ENCODE measurements at places on chromosomes 1 and 21.

DNA sequence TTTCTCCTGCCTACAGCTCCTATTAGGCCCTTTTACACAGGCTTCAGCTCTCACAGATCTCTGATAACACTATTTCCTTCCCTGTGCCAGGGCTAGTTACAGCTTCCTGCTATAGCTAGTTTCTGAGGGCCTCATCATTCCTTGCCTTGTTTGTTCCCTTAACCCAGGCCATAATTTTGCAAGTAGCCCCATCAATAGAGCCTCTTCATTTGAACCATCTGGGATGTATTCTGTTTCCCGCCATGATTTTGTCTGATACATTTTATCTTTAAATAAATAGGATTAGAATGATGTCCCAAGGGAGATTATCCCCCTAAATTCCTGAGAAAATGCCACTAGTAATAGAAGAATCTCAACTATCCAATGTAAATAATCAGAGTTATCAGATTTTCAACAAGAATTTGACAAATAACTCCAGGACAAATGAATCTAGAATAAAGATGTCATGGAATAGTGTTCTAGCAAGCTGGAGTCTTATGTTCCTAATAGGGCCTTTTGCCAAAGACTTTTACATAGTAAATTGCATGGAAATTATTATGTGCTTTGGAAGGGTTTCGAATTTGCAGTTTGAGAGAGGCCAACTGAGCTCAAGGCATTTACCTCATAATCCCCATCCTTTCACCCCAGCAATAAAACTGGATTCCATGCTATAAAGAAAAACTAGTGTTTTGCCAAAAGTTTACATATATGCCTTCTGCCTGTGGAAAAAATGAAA, 16.1 kb downstream of the IFT25 start:
- no peak for DNase-seq

- no peak for DNase-seq
These were observed 54.1 kb downstream of the KCNJ15 start for GRCh38 chr21:38310646-38311485.

- DNase-seq, result no peak
These were observed 21.3 kb upstream of the OLFML3 start for GRCh38 chr1:113957984-113958383.

GRCh38 chr1:31215065-31215570, 24.6 kb downstream of the NKAIN1 start:
- no peak for DNase-seq

GRCh38 chr1:40476924-40477677, at the start of gene ZFP69:
Gene ZFP69 (plus strand): TSS chr1:40477290. CDS start chr1:40479362, 2,072 bp downstream.
- DNase-seq, result peak; percentile 66

GRCh38 chr1:47883963-47884362, 113.2 kb downstream of the TRABD2B start:
- no peak for DNase-seq

DNA sequence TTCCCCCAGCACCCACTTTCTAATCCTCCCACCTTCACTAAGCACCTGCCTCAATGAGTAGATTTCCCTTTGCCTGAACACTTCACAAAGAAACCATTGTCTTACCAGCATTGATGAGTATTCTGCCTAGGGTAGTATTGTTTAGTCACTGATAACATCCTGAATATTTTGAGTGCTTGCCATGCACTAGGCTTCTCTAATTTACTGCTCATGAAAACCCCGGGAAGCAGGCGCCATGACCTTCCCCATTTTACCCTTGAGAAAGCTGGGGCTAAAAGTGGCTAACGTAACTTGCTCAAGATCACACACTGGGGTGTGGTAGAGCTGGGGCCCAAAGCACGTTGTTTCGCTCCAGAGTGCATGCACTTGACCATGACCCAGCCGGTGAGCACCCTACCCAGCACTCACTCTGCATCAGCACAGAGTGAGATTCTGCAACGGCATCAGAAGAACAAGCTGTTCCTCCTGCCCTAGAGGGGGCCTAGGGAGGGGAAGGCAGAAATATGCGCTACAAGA, 10.6 kb upstream of the F3 start:
- no peak for DNase-seq

DNA sequence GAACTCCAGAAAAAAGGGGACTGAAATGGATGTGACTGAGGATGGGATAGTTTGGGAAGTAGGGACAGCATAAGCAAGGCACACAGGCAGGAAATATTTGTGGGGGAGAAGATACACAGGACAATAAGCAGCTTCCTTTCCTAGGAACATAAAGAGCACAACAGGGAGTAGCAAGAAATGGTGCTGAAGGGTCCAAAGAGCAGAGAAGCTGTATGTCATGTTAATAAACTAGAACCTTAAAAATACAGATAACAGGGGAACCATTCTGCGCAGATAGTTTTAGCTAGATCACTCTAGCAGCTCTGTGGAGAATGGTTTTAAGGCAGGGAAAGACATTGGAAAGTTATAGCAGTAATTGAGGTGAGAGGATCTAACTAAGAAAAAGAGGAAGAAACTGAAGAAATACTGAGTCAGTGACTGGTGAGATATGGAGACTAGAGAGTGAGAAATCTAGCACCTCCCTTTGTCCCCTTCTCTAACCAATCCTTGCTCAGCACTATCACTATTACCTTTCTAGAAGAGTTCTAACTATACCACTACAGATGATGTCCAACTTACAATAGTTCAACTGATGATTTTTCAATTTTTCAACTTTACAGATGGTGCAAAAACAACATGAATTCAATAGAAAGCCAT, 95.0 kb downstream of the CDC42BPA start:
- DNase-seq, result no peak

- DNase-seq, result no peak
These were observed 7.7 kb downstream of the ZBTB17 start for GRCh38 chr1:15968172-15968571.

GRCh38 chr1:110673197-110673701, 1.5 kb downstream of the KCNA3 start:
- DNase-seq, result no peak

GRCh38 chr21:46048926-46049889, 48.7 kb upstream of the COL6A2 start:
- DNase-seq, result no peak

- DNase-seq, result no peak
These were observed 122.3 kb upstream of the CXADR start for GRCh38 chr21:17390569-17390968.

DNA sequence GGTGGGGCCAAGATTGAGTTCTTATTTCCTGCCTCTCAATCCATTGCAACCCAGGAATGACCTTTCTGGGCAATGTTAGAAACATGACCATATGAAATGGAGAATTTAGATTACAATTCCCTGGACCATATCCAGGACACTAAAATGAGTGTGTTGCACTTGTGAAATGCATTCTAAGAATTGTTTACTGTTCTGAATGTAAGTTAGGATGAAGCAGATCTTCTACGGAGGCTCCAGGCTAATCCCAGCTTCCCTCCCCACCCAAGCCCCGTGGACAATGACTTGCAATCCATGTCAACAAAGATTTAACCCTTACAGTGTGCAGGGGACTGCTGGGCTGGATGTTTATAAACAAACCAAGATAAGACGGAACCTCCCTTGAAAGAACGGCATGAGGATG, 31.7 kb upstream of the HAO2 start:
- no peak for DNase-seq

DNA sequence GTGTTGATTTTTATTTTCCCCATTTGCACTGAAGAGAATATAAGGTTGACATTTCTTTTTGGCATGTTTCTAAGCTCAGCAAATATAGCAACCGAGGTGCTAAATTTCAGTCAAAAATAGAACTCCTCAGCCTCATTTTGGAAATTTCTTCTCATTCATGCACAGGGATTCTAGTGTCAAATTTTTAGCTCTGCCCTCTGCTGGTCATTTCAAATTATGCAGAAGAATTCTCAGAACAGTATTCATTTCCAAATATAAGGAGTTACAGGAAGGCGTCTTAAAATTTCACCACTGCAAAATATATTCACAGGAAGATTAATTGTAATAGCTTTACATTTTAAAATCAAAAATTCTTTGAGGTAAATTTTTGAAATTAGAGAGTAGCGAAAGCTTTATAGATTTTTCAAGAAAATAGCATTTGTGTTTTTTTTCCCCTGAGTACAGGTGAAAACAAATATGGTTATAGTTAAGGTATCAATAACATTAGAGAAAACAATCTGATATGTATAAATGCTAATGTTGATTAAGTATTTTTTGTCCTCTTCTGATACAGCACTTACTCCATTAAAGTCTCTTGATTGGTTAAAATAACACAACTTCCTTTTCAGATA, 57.9 kb downstream of the FMN2 start:
- DNase-seq, result no peak

DNA sequence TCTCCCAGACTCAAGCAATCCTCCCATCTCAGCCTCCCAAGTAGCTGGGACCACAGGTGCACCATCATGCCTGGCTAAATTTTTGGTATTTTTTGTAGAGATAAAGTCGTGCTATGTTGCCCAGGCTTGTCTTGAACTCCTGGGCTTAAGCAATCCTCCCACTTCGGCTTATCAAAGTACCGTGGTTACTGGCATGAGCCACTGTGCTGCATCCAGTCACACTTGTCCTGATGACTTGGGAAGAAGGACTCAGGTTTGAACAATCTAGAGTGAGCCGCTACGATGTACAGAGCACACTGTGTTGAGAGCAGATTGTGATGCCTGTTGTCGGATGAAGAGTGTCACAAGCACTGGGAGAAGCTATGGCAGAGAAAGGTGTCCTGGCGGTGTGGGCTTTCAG, 27.2 kb downstream of the RNF187 start:
- DNase-seq, result no peak

DNA sequence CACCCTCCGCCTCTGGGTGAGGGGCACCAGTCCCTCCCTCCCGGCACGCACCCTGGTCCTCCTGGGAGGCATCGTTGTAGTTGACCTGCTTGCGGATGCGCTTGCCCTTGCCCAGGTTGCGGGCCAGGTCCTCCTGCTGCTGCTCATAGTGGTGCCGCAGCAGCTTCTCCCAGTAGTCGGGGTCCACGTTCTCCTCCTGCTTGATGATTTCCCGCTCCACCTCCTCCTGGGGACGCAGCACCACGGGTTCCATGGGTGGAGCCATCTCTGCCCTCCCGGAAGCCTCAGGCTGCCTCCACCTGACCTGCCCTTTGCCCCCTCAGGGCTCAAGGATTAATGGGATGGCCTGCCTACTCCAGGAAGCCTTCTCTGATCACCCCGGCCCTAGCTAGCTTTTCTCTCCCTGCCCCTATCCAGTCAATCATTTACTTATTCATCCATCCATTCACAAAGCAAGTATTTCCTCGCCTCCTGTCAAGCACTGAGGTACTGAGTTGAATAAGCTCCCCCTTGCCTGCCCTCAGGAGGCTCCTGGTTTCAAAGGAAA, 53.5 kb downstream of the CHD5 start:
- no peak for DNase-seq

DNA sequence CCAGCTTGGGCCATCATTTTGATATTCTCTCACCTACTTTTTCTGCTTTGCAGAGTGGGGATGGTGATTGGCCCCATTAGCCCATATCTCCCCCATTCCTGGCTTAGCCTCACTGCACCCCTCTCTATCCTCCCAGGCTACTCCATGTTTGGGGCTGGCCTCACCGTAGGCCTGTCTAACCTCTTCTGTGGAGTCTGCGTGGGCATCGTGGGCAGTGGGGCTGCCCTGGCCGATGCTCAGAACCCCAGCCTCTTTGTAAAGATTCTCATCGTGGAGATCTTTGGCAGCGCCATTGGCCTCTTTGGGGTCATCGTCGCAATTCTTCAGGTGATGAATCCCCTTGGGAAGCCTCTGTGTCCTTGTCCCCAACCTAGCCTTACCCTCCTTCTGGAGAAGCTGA, 2.1 kb upstream of the B4GALT2 start:
- DNase-seq, result no peak

- no peak for DNase-seq
These were observed 43.8 kb downstream of the RHBG start for GRCh38 chr1:156412653-156413321.

- DNase-seq, result no peak
These were observed 79.6 kb downstream of the ST3GAL3 start for GRCh38 chr1:43786960-43787359.

- no peak for DNase-seq
These were observed 27.9 kb downstream of the RIMS3 start for GRCh38 chr1:40637470-40638007.

DNA sequence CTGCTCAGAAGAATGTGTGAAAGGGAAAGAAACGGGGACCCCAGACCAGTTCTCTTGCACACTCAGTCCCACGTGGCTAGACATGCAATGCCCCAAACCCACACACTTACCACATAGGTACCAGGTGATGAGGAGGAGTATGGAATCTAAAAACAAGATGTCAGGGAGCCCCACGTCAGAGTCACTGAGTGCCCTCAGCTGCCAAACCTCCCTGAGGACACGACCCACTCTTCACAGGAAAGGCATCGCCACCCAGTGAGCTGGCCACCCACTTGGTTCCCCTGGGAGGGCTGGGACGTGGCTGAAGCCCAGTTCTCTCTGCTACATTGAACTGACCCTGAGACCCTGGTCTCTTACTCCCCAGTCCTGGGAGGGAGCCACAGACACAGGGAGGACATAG, 41.4 kb downstream of the MRPL37 start:
- DNase-seq, result no peak

All from CD8-positive, alpha-beta memory T cell (primary cell).